AG04450 (cell line): ENCODE measurements at places on chromosomes 1 and 21.

DNA sequence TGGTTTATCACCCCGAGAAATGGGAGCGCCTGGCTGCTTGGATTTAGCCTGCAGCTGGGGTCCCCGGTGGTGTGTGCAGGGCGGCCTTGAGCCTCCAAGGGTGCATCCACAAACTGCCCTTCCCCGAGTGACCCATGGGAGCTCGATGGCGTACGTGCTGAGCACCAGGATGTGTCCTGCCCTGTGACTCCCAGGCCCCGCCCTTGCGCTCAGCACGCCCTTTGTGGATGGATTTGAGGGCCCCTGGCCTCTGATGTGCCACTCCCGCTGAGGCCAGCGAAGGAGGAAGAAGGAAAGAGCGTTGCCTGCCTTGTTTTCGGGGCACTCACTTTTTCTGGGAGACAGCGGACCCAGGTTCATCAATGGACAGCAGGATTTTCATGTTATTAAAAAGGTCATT is 1.7 kb upstream of the TFF3 start:
- no peak for DNase-seq

- DNase-seq, result no peak
These were observed 844.9 kb downstream of the KCNT2 start for GRCh38 chr1:195763146-195763906.

DNA sequence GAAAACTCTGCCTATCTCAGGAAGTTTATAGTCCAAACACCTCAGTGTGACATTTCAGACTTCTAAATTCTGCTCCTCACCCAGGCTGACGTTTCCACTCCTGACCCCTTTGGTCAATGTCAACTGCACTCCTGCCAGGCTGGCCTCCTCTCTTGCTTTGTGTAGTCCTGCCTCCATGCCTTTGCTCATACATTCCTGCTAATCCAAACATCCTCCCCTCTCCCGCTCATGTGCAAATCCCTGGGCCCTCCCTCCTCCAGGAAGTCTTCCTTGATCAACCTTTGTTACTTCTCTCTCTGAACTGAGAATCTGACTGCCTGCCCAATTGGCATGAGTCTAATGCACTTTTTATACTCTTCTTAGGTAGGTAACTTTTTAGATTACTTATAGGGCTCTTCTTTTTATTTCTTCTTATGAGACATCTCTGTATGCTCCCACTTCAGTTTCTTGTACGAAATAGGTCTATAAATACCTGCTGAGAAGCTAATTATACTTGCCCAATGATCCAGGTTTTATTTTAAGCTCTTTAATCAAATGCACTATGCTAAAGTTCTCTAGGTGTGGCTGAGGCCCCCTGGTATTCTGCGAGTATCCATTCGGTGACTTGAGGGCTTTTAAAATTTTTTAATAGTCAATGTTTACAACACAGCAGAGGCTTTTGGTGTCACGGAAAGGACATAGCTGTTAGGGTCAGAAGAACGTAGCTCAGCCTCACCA is 128.1 kb downstream of the PLXNA2 start:
- no peak for DNase-seq

GRCh38 chr1:2548068-2548589 is 8.0 kb upstream of the TNFRSF14 start:
- no peak for DNase-seq

DNA sequence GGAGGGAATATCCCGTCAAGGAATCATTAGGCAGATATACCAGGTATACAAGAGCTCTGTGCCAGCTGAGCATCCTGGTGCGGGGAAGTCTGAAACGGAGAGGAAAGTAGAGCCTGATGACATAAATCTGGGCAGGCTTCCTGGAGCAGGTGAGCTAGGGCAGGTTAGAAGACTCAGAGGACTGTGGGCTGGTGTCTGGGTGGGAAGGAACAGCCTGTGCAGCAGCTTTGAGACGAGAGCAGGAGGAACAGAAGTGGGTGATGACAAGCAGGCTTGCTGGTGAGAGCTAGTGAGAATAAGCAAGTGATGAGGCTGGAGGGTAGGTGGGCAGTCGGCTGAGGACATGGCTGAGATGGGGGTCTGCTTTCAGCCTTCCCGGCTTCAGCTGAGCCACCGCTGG is 6.7 kb downstream of the CELSR2 start:
- DNase-seq, result no peak

DNA sequence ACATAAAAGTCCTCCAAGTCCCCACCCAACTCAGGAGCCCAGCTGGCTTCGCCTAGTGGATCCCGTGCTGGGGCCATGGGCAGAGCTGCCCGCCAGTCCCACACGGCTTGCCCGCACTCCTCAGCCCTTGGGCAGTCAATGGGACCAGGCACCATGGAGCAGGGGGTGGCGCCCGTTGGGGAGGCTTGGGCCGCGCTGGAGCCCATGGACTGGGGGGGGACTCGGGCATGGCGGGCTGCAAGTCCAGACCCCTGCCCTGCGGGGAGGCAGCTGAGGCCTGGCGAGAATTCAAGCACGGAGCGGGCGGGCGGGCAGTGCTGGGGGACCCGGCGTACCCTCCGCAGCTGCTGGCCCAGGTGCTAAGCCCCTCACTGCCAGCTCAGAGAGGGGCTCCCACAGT is 249.8 kb upstream of the PLD5 start:
- no peak for DNase-seq

- no peak for DNase-seq
These were observed 112.5 kb upstream of the SLC44A3 start for GRCh38 chr1:94707321-94708298.

GRCh38 chr1:164720440-164721227 is 161.7 kb downstream of the PBX1 start:
- no peak for DNase-seq

DNA sequence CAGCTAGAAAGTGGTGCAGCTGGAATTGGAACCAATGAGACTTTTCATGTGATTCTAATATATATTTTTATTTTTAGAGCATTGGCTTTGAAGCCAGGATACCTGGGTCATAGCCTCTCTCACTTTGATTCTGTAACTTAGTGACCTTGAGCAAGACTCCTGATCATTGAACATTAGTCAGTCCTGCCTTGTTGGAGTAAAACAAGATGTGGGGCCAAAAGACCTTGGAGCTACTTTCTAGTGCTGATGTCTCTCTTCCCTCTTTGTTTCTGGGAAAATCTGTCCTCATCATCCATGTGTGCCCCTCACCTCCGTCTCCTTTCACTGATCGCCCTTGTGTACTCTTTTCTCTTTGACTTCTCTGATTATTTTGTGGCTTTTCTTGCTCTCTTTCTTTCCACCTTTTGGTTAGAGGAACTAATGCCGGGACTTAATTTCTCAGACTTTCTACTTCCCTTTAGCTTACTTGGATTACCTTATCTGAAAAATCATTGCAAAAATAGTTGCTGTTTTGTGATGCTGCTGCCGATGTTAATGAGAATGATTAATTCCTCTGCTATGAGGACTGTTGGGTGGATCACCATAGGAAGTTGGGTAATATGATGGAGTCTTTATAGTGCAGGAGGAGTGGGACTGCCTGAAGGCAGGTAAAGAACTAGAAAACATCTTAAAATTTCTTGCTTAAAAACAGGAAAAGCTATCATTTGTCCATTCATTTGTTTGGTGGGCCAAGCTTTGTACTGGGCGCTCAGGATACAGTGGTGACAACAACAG is 72.0 kb downstream of the NOS1AP start:
- no peak for DNase-seq

- no peak for DNase-seq
These were observed 659.4 kb upstream of the CAMK1G start for GRCh38 chr1:208923946-208924720.
